ENCODE measurements at places on chromosomes 6 and 20.

DNA sequence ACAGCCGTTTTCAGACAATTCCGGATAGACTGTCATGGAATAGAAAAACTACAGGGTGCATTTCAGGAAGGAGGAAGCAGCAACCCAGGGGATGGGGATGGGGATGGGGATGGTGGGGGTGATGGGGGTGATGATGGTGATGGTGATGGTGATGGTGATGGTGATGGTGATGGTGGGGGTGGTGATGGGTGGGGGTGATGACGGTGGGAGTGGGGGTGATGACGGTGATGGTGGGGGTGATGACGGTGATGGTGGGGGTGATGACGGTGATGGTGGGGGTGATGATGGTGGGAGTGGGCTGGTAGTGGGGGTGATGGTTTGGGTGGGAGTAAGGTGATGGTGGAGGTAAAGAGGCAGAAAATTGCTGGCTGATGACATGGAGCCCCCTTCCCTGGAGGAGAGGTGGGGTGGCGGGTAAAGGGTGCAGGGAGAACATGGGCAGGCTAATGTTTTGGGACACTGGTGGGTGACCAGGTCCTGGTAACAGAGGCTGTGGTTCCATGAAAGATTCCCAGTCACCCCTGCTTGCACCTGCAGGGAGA lies 17.5 kb downstream of the LAMA5 start:
- no peak for DNase-seq

DNA sequence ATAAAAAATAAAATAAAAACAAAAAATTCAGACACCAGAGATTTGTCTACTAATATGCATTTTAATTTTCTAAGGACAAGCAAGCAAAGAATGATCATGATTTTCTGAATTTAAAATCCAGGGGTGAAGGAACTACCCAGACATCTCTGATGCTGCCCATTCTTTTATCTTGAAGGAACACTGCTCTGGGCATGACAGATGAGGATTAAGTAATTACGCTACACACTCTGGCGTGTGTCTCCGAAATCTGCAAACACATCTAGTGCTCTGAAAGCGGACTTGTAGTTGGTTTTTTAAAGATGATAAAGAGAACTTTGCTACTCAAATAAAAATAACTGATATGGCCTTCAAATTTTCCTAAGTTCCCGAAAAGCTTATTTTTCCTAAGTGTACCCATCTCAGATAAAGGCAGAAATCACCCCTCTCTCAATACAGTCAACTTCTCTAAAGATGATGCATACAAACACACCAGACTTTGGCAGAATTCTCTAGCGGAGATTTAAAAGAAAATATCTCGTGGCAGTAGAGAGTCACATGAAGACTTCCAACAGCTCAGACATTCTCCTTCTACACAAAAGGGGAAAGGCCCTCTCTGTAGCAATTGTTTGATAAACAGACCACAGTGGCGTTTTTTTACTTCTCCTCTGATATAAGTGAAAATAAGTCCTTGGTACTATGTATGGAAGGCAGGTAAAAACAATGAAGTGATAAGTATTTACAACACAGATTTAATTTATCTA lies 133.8 kb downstream of the BACH2 start:
- no peak for DNase-seq

- no peak for DNase-seq
Measured at GRCh38 chr6:163338671-163339405, 75.7 kb upstream of the QKI start.

DNA sequence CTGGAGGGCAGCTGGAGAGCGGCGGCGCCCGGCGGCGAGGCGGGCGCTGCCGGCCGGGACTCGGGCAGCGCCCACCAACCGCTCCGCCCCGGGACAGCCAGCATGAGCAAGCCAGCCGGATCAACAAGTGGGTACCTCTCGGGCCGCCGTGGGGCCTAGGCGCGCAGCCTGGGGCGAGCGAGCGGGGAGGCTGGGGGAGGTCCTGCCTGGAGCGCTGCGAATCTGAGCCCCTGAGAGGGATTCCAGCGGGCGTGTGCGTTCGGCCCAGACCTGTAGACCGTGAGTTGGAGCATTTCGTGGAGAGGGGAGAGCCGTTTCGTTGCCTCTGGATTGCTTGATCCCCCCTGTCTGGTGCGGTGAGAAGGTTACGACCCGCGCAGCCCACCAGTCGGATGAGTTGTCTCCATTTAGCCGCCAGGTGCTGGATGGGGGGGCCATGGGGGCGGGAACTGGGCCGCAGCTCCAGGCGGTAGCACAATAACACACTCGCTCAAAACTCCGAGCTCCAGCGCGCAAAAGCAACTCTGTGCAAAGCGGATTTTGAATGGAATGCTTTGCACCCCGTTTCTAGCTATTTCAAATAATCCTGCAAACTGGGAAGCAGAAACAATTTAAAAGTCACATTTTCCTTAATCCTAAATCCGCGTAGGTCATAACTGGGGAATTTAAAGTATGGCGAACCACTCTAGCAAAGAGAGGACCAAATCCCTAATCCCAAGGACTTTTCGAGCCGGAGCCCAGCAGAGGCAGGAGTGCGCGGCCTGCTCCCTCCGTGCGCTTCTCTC lies 1.0 kb downstream of the NR2E1 start:
- DNase-seq, result no peak

DNA sequence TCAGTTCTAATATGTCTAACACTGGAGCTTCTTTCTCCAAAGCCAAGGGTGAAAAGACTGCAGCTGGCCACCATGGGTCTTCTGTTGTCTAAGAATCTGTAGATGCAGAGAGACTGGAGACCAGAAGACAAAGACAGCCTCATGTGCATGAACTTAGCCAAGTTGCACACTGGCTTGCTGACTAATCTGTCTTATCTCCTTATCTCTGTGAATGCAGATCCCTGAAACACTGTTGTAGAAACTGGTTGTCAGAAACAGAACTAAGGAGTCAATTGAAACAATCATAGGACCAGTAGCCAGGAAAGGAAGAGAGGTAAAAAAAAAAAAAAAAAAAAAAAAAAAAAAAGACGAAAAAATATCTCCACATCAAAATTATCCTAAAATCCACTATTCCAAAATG lies 109.7 kb downstream of the BFSP1 start:
- DNase-seq, result no peak

GRCh38 chr20:63917811-63918210 lies 22.9 kb downstream of the DNAJC5 start:
- DNase-seq, result no peak

DNA sequence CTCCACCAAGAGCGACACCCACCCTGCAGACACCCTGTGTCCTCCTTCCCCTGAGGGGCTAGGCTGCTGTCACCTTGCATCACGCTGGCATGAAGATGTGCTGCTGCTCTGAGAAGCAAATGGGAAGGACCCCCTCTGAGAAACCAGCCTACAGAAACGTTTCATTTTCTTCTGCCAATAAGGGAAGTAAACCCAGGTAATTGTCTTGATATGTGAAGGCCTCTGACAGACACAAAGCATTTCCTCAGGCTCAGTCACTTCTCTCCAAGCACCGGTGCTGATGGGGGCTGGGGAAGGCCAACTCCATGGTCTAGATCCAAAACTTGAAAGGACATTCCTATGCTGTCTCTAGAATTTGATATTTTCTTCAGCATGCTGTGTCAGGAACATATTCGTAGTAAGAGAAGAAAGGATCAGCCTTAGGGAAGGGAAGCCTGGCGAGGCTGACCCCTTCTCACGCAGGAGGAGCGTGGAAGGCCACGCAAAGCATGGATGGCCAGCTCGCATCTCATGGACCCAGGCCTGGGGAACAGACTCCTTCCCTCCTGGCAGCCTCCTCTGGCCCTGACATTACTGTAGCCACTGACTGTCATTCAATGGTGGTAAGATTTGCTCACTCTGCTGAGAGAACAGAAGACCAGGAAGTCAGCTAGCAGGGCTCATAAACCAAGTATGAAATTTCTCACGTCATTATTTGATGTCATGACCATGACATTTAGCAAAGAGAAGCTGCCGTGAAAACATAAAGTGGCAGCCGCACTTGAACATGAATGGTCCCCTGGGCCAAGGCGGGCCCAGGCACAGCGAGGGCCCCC lies 20.4 kb downstream of the ACSS1 start:
- DNase-seq, result no peak
